ENCODE measurements at places on chromosomes 3 and 15.

- no peak for DNase-seq
Observed at GRCh38 chr3:71316066-71316777, 267.3 kb downstream of the FOXP1 start.

DNA sequence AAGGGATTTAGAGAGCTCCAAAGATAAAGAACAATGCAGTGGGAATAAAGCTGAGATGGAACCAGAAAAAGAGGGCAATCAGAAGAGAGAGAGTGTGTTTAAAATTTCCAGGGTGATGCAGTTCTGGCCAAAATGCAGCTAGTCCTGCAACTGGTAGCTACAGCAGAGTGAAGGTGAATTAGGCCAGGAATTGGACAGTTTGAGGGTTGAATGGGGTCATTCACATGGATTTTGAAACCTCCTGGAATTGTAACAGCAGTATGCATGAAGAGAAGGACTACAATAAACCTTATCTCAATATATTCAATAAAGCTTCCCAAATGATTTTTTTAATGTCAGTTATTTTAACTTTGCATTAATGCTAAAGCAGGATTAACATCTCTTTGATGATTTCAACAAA, 85.2 kb downstream of the CBLB start:
- DNase-seq, result no peak

DNA sequence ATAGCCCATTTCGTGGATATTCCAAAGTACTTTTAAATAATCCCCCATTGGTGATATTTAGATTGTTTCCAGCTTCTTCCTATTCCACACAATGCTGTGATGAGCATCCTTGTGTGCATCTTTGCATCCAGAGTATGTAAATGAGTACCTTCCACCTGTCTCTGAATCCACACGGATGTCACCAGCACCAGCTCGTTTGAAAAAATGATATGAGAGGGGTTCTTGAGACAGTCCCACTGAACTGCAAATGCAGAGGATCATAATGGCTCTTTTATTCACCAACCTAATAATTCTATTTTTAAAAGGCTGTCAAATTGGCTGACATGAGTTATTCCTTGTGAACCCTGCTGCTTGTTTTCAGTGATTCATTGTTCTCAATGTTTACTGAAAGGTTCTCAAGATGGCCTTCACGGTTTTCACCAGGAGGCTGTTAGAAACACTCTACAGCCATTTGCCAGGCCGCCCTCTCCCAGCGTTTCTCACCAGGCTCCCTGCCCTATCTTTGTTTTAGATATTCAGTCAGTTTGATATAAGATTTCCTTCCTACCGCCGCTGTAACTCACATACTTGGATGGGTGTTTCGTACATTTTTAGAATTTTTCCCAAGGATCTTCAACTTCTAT, 96.7 kb upstream of the PTPRG start:
- no peak for DNase-seq

- peak; percentile 33 for DNase-seq
Observed at GRCh38 chr15:40344631-40345120, 3.9 kb upstream of the CCDC9B start.

DNA sequence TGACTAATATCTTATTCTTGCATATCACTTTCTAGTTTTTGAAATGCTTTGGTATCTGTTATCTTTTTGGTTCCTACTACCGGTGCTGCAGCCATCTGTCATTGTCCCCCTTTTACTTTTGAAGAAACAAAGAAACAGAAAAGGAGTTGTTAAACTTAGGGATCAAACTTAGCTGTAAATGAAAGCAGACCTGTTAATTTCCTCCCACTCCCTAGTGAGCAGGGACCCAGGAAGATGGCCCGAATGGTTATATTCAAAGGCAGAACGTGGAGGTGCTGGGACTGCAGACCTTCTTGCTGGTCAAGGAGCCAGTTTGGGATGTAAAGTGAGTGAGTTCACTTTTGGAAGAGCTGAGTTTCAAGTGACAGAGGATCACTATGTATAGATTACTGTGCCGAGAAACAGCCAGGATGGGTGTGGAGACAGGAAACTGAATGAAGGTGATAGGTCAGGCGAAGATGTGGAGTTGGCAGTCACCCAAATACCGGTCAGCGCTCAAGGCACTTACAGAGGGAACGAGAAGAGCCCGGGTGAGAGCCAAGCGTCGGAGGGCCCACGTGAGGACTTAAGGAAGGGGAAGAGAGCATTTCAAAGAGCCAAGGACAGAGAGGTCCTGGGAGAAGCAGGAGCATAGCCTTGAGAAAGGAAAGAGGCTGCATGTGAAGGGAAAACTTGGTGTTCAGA, 20.1 kb downstream of the KBTBD8 start:
- DNase-seq, result no peak

GRCh38 chr3:186997473-186997939, 67.2 kb downstream of the ST6GAL1 start:
- DNase-seq, result no peak

GRCh38 chr3:140695361-140696061, 17.6 kb downstream of the TRIM42 start:
- no peak for DNase-seq

GRCh38 chr15:101458908-101459578, 30.5 kb downstream of the PCSK6 start:
- no peak for DNase-seq

DNA sequence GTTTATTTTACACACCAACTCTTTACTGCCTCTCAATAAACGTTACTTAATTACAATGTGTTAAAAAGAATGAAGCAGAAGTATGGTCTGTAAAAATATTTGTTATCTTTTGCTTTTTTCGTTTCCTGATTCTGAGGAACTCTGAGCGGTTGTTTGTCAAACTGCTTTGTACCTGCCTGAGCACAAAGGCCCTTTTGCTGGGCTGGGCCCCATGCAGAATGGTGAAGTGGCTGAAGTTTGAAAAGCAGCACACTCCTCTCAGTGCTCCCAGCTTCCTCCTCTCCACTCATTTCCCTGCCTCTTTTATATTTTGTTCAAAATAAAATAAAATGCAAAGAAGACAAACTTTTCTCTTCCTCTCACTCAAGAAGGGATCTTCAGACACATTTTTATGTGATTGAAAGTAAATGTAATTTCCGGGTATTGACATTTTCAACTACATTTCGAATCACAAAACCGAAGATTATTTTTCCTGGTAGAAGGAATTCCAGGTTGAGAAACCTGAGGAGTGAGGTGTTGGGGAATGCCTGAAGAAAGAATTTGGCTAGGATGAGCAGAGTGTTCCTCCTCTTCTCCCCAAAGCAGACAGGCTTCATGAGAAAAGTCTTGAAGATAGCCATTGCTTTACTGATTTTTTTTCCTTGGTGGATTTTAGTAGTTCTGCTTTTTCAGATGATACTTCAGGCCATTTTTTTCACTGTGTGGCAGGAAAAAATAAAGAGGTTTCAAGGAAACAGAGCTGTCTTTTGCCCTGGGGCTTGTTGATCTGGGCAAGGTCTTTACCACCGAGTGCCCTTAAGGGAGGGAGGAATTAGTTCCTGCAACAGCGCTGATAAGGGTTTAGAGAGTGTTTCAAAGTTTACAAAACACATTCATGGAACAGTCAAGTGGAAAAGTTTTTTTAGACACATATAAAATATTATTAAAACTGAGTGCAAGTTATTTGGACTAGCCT, 229.8 kb downstream of the NFKBIZ start:
- DNase-seq, result no peak

DNA sequence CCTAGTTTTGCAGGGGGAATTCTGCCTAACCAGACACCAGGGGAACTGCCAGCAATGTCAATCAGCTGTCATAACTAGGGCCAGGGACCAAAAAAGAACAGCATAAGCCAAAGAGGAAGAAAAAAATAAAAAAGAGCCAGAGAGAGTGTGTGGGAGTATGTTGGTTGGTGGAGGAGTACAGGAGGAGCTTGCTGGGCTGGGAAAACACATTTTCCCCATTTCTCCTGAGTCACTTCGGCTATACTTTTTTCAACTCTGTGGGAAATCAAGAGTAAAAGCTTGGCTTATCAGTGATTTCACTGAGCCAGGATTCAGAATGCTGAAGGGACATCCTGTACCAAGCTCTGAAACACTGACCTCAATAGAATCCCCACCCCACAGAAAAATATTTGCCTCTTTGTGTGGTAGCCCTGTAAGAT, 144.7 kb upstream of the DPH6 start:
- DNase-seq, result no peak

DNA sequence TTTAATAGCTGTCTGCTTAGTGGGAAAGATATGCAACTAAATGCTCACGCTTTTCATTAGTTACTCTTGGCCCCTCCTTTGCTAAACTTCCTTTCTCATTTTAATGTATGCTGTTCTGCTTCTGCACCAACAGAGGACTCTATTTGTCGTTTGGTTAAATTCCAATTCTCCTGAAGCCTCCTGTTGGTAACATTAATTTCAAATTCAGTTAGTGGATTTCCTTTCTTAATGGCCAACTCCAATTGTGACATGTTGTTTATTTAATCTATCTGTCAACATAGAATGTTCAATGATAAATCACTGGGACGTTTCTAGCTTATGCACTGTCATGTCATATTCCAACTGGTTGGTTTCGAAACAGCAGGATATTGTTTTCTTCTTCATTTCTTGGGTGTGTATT, 467.4 kb upstream of the BCHE start:
- no peak for DNase-seq

- no peak for DNase-seq
Observed at GRCh38 chr3:17945799-17946399, 203.5 kb upstream of the TBC1D5 start.

GRCh38 chr15:77858792-77859490, 218.6 kb downstream of the TBC1D2B start:
- DNase-seq, result no peak

DNA sequence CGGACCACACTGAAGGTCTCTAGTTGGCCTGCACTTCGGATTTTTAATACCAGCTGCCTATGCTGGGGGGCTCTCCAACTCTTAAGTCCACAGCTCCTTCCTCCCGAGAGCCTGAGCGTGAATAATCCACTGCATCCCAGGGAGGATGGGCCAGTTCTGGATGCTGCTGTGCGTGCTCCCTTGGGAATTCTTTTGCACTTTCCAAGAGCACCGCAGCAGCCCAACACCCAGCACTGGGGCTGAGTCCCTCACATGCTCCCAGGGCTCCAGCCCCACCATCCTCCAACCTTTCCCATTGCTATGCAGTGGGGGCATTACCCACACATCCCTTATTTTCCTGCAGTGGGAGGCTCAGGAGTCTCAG, 136.4 kb upstream of the IQSEC1 start:
- DNase-seq, result no peak

GRCh38 chr15:32856753-32857152, 138.9 kb downstream of the GREM1 start:
- no peak for DNase-seq

GRCh38 chr15:66167854-66168253, 85.7 kb downstream of the MEGF11 start:
- DNase-seq, result no peak

DNA sequence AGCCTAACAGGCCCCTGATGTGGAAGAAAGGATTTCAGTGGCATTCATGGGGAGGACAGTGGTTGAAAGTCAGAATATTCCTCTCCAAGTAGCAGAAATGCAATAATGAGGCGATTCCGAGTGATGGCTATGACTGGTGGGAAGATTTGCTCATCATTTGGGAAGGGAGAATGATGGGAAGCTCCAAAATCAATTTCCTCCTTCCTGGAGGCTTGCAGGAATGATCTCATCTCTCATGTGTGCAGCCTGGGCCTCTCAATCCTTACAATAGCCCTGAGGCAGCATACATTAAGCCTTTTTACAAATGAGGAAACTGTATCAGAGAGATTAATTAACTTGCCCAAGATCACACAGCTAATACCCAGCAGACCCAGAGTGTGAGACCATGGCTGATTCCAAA, 58.7 kb downstream of the BOC start:
- no peak for DNase-seq

- DNase-seq, result no peak
Observed at GRCh38 chr3:49471856-49472495, 1.9 kb downstream of the DAG1 start.

- no peak for DNase-seq
Observed at GRCh38 chr15:50939911-50940310, 31.4 kb downstream of the AP4E1 start.

- no peak for DNase-seq
Observed at GRCh38 chr3:87145553-87145952, 81.6 kb upstream of the CHMP2B start.

DNA sequence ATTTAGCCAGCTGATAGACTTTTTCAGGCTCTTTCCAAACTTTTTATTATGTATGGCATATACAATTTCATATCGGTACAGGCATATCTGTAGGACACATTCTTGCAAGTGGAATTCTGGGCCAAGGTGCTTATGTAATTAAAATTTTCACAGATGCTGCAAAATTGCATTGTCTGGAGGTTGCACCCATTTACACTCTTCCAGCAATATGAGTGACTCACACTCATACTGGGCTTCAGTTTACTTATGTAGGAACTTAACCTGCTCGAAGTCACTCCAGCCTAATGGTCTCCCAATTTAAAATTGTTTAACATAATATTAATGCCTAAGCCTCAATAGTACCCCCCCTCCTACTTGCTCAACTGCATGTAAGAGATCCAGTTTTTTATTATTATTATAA, 11.2 kb upstream of the SEC62 start:
- no peak for DNase-seq

DNA sequence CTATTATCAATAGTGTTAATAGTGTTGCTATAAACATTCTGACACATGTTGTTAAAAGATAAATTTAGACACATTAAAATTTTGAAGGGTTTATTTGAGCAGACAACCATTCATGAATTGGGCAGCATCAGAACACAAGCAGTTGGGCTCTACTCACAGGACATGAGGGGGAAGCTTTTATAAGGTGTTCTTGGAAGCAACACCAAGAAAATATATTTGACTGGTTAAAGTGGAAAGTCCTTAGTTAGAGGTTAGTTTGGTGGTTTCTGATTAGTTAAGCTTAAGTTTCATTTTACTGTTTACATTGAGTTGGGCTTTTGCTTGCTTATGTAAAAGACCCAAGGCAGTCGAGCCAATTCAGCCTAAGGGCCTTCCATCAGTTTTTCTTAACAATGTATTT, 220.7 kb downstream of the CD47 start:
- DNase-seq, result no peak

- no peak for DNase-seq
Observed at GRCh38 chr3:155741101-155741500, 3.8 kb downstream of the PLCH1 start.

DNA sequence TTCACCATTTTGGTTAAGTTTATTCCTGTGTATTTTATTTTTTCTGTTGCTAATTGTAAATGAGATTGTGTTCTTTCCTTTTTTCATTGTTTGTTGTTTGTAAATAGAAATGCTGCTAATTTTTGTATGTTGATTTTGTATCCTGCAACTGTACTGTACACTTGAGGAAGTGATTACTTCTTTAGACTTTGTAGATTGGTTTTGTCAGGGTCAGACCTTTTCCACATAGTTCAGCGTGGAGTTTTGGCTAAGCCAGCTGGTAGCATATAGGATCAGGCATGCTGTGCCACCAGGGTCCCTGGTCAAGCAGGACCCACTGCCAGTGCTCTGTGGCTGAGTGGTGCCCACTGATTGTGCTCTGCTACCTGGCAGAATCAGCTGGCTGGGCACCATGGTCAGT, 80.1 kb downstream of the CD200 start:
- no peak for DNase-seq

DNA sequence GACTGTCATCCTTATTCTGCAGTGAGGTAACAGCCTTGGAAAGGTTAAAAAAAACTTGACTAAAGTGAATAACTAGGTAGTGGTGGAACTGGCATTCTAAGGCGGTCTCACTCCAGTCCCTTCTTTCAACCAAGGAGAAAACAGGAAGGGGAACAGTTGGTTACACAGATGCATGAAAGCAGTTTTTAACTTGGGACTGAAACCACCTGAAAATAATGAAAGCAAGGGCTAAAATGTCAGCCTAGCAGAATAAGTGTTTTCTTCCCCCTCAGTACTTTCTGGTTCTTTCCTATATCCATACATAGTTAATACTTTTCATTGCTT, 748 bp upstream of the AVEN start:
- DNase-seq, result no peak
